ENCODE measurements at places on chromosomes 3 and 15.

DNA sequence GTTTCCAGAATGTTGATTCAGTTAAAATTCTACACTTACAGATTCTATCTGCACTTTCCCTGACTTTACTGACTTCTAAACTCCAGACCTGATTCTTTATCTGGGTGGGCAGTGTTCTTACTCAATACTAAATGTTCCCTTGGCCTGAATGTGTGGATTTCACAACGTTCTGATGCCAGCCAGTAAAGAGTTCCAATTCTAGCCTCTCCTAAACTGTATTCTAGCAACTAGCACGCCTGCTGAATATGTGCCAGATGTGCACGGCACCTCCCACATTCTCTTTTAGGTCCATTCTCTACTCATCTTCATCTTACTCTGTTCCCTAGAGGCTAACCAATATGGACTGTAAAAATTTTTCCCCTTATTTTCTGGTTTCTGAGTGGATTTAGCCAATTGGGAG is 479.5 kb upstream of the AGTR1 start:
- DNase-seq, result no peak

DNA sequence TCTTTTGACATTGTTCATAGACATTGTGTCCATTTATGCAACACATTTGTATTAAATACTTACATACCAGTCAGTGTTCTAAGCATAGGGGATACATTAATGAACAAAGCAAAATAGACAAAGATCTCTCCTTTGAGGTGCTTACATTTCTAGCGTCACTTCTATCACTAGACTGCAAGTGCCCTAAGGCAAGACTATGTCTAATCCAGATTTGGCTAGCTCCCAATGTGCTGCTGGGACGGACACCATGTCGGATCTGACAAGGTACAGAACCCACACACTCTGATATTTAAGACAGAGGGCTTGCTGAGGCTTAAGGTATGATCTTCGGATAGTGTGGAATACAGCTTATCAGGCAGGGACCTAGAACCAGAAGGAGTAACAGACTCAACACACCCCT is 41.4 kb downstream of the MYLK start:
- no peak for DNase-seq

- DNase-seq, result no peak
These were observed 269.8 kb upstream of the TMC3 start for GRCh38 chr15:81643771-81644170.

- DNase-seq, result no peak
These were observed 113.5 kb downstream of the PLOD2 start for GRCh38 chr3:146047485-146047884.

DNA sequence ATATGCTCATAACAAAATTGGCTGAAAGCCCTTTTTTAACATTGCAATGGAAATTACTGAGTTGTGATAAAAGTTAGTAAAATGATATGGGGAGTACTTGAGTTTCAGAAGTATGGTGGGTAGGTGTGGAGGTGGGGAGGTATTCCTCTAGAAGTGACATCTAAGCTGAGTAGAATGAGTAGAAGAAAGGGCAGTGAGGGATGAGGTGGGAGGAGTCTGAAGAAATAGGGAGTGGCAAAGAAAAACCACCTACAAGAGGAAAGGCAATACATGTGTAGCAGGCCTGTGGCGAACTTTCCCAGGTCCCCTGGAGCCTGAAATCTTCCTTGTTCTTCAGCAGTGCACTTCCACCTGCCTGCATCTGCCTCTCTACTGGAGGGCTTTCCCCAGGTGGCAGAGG is 52.8 kb upstream of the DIPK2A start:
- no peak for DNase-seq

DNA sequence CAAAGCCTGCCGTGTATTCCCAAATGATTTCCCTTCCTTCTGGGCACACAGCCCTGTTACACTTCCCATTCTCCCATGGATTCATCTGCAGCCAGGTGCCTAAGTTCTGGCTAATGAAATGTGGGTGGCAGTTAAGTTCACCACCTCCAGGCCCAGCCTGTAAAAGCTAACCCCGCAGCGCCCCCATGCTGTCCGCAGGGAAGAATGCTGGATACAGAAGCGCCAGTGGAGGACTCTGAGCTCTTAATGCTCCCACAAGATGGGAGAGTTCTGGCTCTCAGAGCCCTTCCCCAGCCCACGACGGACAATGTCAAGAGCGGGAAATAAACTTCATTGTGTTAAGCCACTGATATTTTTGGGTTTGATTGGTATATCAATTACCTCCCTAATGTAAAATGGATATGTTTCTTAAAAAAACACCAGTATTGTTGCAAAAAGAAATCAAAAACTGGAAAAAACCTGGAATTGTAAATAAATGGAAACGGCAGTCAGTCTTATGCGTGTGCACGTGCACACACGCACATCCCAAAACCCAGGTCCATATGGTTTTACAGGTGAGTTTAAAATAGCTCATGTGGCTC is 37.7 kb upstream of the FGD5 start:
- DNase-seq, result peak; percentile 0

- no peak for DNase-seq
These were observed 62.1 kb upstream of the XCR1 start for GRCh38 chr3:46089237-46090011.

DNA sequence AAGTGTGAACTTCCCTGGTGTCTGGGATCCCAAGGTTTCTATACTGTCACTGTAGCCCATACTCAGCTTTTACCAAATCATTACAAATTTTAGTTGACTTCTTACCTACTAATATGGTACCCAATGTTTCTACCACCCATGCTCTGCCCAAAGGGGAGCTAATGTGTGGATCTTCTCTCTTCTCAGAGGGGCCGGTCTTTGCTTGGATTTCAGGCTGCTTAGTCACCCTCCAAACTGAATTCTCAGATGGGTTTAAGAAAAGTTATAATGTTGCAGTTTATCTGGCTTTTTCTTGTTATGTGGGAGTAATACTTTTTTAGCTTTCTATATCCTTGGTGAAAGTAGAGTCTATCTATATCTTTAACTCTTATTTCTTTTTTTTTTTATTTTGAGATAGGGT is 67.1 kb upstream of the AKAP13 start:
- DNase-seq, result no peak

GRCh38 chr15:89575656-89576416 is 567 bp downstream of the TICRR start:
- DNase-seq, result no peak

DNA sequence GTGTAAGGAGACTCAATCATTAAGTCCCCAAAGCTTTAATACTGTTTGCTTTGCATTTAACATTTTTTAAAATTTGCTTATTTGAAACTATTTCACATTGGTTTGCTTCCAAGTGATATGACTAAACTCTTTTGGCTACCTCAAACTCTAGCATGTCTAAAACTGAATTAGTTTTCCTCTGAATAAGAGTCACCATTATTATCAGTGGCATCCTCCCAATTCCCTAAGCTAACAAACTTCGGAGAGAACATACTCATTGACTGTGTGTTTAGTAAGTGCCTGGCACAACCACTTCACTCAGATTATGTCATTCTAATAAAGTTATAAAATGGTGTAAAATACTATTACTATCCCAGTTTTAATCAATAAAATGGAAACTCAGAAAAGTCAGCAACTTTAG is 21.9 kb downstream of the ATOSA start:
- no peak for DNase-seq

DNA sequence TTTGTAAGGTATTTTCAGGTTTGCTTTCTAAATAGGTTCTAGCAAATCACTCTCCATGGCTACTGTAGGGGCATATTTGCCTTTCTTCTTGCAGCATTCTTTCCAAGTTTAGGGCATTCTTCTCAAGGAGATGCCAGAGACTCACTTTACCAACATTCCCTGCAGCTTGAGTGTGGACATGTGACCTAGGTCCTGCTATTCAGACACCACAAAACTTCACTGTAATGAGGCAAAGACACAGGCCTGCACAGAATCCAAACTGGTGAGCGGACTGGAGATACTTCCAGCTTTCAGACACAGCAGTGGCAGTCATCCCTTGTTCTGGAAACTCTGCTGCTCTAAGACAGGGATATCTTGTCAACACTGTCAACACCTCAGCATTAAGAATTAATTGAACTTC is 146.4 kb upstream of the PFN2 start:
- DNase-seq, result no peak

DNA sequence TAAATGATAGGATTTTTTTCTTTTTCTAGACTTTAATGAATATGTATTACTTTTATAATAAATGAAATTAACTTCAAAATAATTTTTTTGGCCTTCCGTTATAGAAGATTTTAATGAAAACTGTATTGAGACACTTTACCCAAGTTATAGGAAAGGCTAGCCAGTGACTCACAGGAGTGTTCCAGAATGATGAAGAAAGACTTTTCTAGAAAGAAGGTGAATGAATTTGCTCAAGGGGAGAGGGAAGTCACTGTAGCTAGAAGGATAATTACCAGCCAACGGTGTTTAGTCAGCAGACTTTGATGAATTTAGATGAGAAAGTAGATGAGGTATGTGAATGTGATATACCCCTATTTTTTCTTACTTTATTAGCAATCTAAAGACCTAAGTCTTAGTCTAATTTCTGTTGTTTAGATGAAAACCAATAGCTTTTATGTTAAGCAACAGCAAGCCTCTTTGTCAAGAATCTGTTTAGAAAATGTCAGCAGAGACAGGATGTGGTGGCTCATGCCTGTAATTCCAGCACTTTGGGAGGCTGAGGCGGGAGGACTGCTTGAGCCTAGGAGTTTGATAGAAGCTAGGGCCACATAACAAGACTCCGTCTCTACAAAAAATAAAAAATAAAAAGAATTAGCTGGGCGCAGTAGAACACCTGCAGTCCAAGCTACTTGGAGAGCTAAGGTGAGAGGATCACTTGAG is 3.2 kb downstream of the ALAS1 start:
- no peak for DNase-seq

GRCh38 chr15:63067306-63067705 is 24.8 kb downstream of the TPM1 start:
- no peak for DNase-seq

- DNase-seq, result no peak
These were observed 69.4 kb downstream of the FHIT start for GRCh38 chr3:61181874-61182273.

DNA sequence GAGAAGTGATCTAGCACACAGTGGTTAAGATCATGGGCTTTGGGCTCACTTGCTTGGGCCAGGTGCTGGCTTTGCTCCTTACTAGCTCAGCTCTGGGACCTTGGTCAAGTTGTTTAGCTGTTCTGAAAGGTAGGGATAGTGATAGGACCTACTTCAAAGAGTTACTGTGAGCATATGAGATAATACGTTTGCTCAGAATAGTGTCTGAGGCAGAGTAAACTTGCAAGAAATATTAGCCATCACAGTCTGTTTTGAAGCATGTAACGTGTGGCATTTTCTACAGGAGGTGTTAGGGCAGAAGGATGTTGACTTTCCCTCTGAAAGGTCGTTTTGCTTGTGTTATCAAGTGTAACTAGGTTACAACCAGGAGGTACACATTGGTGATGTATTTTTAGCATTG is 34.5 kb upstream of the NFKBIZ start:
- no peak for DNase-seq

- no peak for DNase-seq
These were observed 163.1 kb downstream of the ZNF385D start for GRCh38 chr3:21587894-21588293.

DNA sequence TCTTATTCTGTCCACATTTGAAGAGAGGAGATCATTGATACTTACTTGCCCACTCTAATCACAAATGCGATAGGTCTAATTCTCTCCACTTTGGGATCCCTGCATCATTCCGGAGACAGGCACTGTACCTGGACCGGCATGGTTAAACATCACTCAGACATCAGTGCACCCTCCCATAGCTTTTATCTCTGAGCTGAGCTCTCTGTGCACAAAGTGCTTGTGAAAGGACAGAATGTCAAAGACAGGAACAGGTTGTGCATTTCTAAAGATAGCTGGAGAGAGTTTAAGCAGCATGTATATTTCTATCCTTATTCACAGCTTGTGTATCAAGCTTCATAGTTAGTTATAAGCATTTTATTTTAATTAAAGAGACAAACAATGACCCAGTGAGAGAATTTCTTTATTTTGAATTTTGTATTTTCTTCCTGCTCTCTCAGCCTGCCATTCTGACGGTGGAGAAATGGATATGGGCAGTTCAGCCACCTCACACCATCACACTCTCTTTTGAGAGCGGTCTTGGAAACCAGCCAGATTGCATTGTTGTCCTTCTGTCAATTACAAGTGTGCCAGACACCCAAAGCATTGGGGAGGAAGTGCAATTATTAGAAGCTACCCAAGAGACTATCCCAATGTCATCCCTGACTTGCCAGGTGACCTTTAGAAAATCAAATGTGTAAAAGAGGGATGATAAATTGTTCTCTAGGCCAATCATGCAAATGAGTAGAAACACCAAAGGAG is 65.2 kb upstream of the CHL1 start:
- DNase-seq, result no peak

DNA sequence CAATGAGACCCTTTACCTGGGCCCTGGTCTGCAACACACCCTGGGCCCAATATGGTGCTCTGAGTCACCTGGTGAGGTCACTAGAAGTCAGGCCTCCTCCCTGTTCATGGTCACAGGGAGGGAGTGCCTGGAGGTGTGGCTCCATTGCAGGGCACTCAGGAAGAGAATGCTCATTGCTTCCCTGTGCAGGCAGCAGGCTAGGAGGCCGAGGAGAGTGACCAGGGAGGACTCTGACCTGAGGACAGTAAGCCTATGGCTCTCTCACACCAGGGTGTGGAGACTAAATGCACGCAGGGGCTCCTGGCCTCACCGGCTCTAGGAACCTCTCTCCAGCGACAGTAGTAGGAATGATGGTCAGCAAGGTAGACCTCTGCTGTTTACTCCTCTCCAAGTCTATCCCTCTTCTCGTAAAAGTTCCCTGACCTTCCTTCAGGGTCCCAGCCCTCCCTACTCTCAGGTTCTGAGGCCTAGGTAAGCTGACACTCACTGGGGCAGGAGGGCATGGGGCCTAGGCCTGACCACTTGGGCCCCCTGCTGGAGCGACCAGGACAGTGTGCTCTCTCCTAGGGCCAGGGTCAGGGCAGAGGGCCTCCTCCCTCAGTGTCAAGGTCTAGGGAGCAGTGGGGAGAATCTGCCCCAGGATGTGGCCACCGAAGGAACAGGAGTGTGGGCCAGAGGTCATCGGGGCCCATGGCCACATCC is 9.6 kb upstream of the SLCO2A1 start:
- DNase-seq, result no peak

DNA sequence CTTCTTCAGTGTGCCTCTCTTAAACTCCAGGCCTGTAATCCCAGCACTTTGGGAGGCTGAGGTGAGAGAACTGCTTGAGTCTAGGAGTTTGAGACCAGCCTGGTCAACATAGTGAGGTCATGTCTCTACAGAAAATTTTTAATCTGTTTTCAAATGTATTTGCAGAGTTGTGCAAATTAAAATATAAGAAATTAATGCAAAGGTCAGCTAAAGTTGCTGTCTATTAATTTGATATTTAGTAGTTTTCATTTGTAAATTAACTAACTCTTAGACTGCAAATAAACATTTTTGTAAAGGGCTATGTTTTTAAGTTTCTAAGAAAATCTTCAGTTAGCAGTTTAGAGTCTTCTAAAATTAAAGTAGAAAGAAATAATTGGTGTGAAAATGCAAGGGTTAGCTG is 99.9 kb upstream of the TJP1 start:
- no peak for DNase-seq
